ENCODE measurements at places on chromosomes 3 and 15. TPM values are rescaled to one million over a fixed set of nuclear protein-coding genes. Genes with fewer than 3 reads are reported as not detected.

The BFSP2 gene
- total RNA-seq: not detected

The CA12 gene
- 114 TPM for total RNA-seq

The EDC3 gene
- total RNA-seq: 9.8 TPM

The ATP2B2 gene
- not detected for total RNA-seq

The TNFAIP8L3 gene
- total RNA-seq: 11.2 TPM

The MYZAP gene
- total RNA-seq: not detected

The FEZF2 gene
- not detected for total RNA-seq

The LAMB2 gene
- 450 TPM for total RNA-seq

The P2RY1 gene
- total RNA-seq: under 0.01 TPM

The C3orf80 gene
- 2.2 TPM for total RNA-seq

The MUSTN1 gene
- 1.4 TPM for total RNA-seq

The TLR9 gene
- total RNA-seq: not detected

The SLC25A26 gene
- 31.2 TPM for total RNA-seq

The MTHFS gene
- total RNA-seq: 15.6 TPM

The TMEM266 gene
- not detected for total RNA-seq

The RAB6B gene
- 0.59 TPM for total RNA-seq

The ALPK3 gene
- total RNA-seq: 0.59 TPM

The CPNE9 gene
- total RNA-seq: not detected

The ACAN gene
- 12.7 TPM for total RNA-seq

The UROC1 gene
- total RNA-seq: not detected

The ITGA11 gene
- total RNA-seq: 697 TPM

The CLDN11 gene
- total RNA-seq: 50.3 TPM

The PYGO1 gene
- total RNA-seq: 18.0 TPM

The UCN2 gene
- 0.29 TPM for total RNA-seq

The CYP8B1 gene
- total RNA-seq: not detected

The IGF2BP2 gene
- total RNA-seq: 80.4 TPM

The ABI3BP gene
- total RNA-seq: 183 TPM

The SENP7 gene
- total RNA-seq: 11.2 TPM

The VGLL4 gene
- 58.0 TPM for total RNA-seq

The PPP1R2 gene
- total RNA-seq: 89.3 TPM

The TMCO5A gene
- not detected for total RNA-seq

The PLOD2 gene
- 345 TPM for total RNA-seq

The ENTPD3 gene
- 0.36 TPM for total RNA-seq

The GABRG3 gene
- not detected for total RNA-seq

The RASSF1 gene
- 17.4 TPM for total RNA-seq

The UNC13C gene
- total RNA-seq: under 0.01 TPM

The SOX2 gene
- total RNA-seq: not detected

The PTH1R gene
- total RNA-seq: 0.29 TPM

The PSMD2 gene
- total RNA-seq: 301 TPM

The PIGZ gene
- total RNA-seq: 2.9 TPM

The NDUFAF3 gene
- total RNA-seq: 43.4 TPM

The EPHA3 gene
- 12.7 TPM for total RNA-seq

The AP3S2 gene
- total RNA-seq: 54.8 TPM

The GATM gene
- total RNA-seq: 0.59 TPM

The PTX3 gene
- total RNA-seq: 537 TPM

The TBC1D2B gene
- total RNA-seq: 57.8 TPM

The SLITRK3 gene
- total RNA-seq: not detected
